A549 treated with dexamethasone at 1 μM for 4 hours (cell line): ENCODE measurements at places on chromosomes 4 and X. TPM values are rescaled to one million over a fixed set of nuclear protein-coding genes. Genes with fewer than 3 reads are reported as not detected.

Gene CLGN
- 4.9 to 6.1 TPM (median 5.1 TPM) in 5 replicates for total RNA-seq

Gene FGF5
- 0.11 to 0.31 TPM (median 0.12 TPM) in 5 replicates for total RNA-seq

Gene ADGRG2
- 8.7 to 14.3 TPM (median 12.7 TPM) in 5 replicates for total RNA-seq

Gene TRIM75
- not detected in 5 replicates for total RNA-seq

Gene FDCSP
- not detected in 5 replicates for total RNA-seq

Gene AMER1
- 1.9 to 3.0 TPM (median 2.8 TPM) in 5 replicates for total RNA-seq

Gene NDUFA1
- total RNA-seq: 243 to 385 TPM (median 250 TPM) in 5 replicates

Gene ENPEP
- 0.01 to 0.07 TPM (median 0.05 TPM) in 5 replicates for total RNA-seq

Gene BMX
- total RNA-seq: not detected in 5 replicates

Gene PRKG2
- total RNA-seq: 0.65 to 0.97 TPM (median 0.71 TPM) in 5 replicates

Gene UGT2B15
- 0.04 to 0.14 TPM (median 0.13 TPM) in 5 replicates for total RNA-seq

Gene PAGE5
- not detected in 5 replicates for total RNA-seq

Gene BCAP31
- 339 to 415 TPM (median 357 TPM) in 5 replicates for total RNA-seq

Gene VCX
- 0.13 TPM in 1 of 5 replicates, not detected in the others for total RNA-seq

Gene SPATA18
- 3.4 to 5.1 TPM (median 4.6 TPM) in 5 replicates for total RNA-seq

Gene OPN1MW
- total RNA-seq: not detected in 5 replicates

Gene FREM3
- not detected in 5 replicates for total RNA-seq

Gene EREG
- 8.0 to 11.6 TPM (median 9.8 TPM) in 5 replicates for total RNA-seq
